Stomach (tissue), 19 donors: ENCODE measurements at places on chromosomes 7 and 10. TPM values are rescaled to one million over a fixed set of nuclear protein-coding genes. Genes with fewer than 3 reads are reported as not detected.

Gene SFTPD
- total RNA-seq = not detected

Gene FEZF1
- not detected for total RNA-seq

Gene XRCC2
- 0.58 TPM for total RNA-seq

Gene TMEM236
- total RNA-seq = 1.1 TPM

Gene CLDN15
- total RNA-seq = 17.0 TPM

Gene BTBD16
- total RNA-seq = not detected

Gene LIPK
- not detected for total RNA-seq
